SK-N-SH treated with all-trans-retinoic acid at 6 μM for 48 hours (cell line): ENCODE measurements at places on chromosomes 12 and 14.

- ATAC-seq = no peak
Measured at GRCh38 chr14:87084908-87085307, 908.1 kb downstream of the GALC start.

- ATAC-seq = peak; percentile 76
Measured at GRCh38 chr14:69643430-69644200, 32.2 kb downstream of the SUSD6 start.

DNA sequence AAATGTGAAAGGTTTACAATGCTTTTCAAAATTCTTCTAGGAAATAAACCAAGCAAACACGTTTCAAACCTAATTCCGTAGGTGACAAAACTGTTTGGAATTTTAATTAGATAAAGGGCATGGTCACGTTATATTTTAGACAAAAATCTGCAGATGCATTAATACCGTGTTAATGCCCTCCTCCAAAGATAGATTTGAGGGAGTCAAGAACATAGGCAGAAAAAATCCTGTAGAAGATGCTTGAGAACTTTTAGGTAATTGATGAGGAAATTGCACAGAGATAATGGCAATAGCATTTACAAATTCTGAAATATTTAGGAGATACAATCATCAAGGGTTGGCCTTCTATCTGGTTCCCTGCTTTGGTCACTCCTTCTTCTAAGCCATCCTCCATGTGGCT is 212.6 kb downstream of the TMTC3 start:
- no peak for ATAC-seq

- ATAC-seq = peak; percentile 27; the same call in 1 of the 3 replicates
Measured at GRCh38 chr14:60233251-60233650, 15.8 kb upstream of the PPM1A start.

DNA sequence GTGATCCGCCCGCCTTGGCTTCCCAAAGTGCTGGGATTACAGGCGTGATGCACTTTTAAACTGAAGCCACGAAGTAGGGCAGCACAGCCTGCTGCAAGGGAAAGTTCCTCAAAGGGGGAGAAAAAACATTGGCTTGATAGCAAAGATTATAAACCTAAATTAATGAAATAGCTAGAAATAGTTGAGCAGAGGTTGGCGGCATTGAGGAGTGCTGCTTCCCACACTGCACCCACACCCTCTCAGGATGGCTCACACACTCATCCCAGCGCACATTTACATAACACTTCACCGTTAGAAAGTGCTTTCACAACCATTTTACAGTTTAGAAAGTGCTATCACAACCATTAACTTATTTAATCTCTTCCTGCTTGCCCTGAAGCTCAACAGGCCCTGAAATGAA is 44.4 kb upstream of the TCL1A start:
- ATAC-seq = no peak

DNA sequence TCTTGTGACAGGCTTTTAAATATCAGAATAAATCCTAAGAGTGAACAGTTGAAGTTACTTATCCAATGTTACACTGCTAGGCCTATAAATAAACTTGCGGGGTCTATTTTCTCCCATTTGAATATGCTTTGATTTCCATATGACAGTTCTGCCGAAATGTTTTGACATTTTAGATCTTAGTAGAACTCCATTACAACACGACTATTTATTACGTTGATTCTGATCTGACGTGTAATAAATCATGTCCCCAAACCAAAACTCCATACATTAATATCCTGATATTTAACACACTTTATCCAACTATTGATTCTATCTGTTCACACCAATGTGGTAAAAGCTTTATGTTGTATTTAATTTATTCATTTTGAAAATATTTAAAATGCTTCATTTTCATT is 16.1 kb upstream of the NEMF start:
- no peak; the same call in 2 of the 3 replicates for ATAC-seq
